ENCODE measurements at places on chromosomes 5 and 9. TPM values are rescaled to one million over a fixed set of nuclear protein-coding genes. Genes with fewer than 3 reads are reported as not detected.

FOXD4 gene
- total RNA-seq = 0.58 TPM

CDC20B gene
- 0.14 TPM for total RNA-seq

SLC36A2 gene
- not detected for total RNA-seq

ZFP37 gene
- total RNA-seq = 1.3 TPM

IFNA21 gene
- not detected for total RNA-seq

TEX48 gene
- not detected for total RNA-seq

ZNF354C gene
- total RNA-seq = 0.95 TPM

BRINP1 gene
- 0.26 TPM for total RNA-seq

MCIDAS gene
- 1.7 TPM for total RNA-seq

TMEM252 gene
- not detected for total RNA-seq

INSL6 gene
- total RNA-seq = not detected

C9 gene
- not detected for total RNA-seq

C5orf52 gene
- not detected for total RNA-seq

All from A549 treated with DMSO at 1 μM for 4 hours (cell line).